ENCODE measurements at places on chromosomes 2 and 18.

- no peak for DNase-seq
Observed at GRCh38 chr2:49794396-49794795, 640.1 kb upstream of the FSHR start.

GRCh38 chr2:50443868-50444630 is 587.9 kb downstream of the NRXN1 start:
- DNase-seq: peak; percentile 19

DNA sequence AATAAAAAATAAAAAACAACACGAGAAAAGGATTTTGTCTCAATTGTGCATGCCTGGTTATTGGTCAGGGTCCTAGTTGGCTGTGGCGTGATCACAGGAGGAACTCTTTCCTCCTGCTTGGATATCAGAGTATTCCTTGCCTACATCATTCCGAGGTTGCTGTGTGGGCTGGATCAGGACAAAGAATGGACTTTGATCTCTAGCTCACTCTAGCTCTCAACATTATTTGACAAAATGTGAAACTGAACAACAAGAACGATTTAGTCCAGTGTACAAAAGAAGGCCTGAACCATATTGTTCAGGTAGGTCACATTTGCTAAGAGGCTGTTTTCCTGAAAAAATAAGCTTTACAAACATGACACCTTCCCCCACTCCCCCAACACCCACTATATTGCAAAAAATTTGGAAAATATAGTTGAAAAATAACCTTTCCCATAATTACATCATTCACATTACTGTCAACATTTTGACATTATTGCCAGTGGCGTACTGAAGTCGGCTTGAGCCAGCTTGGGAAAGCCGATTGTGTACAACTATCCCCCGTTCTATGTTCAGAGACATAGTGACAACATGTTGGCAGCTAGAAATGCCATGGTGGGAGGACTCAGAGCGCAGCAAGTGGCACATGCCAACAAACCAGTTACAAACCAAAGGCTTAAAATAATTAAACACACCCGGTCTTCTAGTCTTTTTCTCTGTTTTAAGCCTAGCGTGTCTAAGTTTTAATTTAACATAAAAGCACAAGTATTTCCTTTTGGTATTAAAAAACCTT is 179.0 kb downstream of the LPIN1 start:
- no peak for DNase-seq

DNA sequence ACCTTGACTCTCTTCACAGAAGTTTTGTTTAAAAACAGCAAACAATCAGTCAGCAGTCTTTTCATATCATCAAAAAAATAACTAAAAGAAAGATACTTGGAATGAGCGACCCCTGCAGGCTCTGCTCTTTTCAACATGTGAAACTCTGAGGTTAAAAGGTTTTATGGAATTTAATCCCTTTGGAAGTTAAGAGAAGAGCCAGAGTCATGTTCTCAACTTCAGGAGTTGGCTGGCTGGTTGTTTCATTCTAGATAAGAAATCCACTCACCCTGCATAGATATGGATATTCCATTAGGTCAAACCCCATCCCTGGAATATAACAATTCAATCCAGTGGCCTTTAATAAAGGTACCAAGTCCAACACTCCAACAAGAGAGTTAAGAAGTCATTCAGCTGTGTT is 115.6 kb upstream of the RMDN2 start:
- no peak for DNase-seq

- DNase-seq: no peak
Observed at GRCh38 chr2:101403745-101404144, 16.4 kb upstream of the CREG2 start.

DNA sequence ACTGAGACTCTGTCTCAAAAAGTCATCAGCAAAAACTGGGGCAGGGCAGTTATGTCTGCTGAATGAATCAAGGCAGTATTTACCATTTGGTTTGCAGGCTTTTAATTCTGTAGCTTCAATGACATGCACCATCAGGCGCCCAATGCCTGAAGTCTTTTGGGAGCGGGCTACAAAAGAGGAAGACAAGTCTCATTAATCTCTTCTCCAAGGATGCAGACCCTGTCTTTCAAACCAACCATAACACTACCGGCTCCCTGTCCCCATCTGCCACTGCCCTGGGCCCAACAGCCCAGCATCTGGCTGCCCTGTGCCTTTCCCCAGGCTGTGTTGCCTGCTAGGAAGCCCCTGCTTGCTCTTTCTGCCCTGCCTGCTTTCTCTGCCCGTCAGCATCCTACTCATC is 30.3 kb downstream of the FAM228A start:
- peak; percentile 18 for DNase-seq

- DNase-seq: no peak
Observed at GRCh38 chr2:35378791-35379190, 976.8 kb upstream of the CRIM1 start.

DNA sequence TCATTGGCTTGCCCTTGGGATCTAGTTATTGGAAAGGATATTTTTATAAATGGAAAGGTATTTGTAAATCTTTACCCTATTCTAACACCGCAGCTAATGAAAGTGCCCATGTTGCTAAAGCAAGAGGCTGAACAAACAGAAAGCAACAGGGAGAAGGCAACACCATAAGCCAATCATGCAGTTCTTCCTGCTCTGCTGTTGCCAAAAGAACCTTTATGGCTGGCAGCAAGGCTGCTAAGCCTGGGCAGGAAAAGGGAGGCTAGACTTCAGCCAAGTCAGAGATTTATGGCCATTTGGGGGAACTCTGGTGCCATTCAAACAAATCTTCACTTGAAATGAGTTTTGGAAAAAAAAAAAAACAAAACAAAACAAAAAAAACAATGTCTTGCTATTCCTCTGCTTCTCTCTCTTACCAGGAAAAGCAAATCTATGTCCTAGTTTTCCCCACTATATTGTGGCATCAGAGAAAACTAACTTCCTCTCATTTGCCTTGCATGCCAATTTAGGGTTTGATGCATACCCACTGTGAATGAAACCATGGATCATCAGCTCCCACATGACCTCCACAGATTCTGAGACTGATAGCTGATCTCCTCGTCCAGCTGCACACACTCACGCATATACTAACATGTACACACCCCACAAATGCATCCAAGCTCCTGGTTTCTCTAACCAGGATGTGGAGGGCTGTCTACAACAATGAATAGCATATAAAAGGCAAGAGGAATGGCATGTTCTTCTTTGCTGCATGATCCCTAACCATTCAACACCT is 179.3 kb downstream of the C1D start:
- no peak for DNase-seq

- no peak for DNase-seq
Observed at GRCh38 chr2:179995741-179996515, 11.2 kb downstream of the CWC22 start.

- DNase-seq: no peak
Observed at GRCh38 chr2:220985561-220985960, 586.5 kb downstream of the EPHA4 start.

- no peak for DNase-seq
Observed at GRCh38 chr2:39494784-39495251, 57.7 kb upstream of the MAP4K3 start.

DNA sequence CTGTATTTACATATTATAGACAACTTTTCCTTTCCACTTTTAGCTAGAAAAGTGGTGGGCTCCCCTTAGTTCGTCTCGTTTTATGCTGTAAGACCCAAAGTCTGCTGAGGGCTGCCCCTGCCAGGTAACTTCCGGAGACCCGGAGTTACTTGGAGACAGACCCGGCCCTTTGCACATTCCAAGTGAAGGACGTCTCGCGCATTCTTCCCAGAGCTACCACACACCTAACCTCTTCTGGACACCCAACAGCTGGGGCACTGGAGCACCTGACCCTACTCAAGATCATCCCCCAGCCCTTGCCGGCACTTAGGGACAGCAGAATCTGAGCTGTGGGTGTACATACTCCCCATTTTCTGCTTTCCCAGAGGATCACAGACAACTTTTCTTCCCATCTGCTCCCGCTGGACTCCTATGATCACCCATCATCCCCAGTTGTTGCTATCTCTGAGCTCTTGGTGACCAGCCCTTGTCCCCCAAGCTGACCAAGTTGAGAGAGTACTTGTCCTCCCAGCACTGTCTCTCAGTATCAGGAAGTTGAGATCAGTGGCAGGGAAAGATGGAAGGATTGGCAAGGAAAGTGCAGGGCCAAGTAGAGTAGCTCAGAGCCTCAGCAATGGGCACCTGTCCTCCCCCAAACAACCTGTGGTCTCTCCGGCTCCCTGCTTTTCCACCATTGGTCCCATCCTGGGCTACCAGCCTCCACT is 8.4 kb upstream of the SATB2 start:
- DNase-seq: no peak

GRCh38 chr2:166384774-166385173 is 9.0 kb upstream of the SCN9A start:
- DNase-seq: peak; percentile 26

- DNase-seq: no peak
Observed at GRCh38 chr2:28702415-28702861, 49.2 kb upstream of the PPP1CB start.

DNA sequence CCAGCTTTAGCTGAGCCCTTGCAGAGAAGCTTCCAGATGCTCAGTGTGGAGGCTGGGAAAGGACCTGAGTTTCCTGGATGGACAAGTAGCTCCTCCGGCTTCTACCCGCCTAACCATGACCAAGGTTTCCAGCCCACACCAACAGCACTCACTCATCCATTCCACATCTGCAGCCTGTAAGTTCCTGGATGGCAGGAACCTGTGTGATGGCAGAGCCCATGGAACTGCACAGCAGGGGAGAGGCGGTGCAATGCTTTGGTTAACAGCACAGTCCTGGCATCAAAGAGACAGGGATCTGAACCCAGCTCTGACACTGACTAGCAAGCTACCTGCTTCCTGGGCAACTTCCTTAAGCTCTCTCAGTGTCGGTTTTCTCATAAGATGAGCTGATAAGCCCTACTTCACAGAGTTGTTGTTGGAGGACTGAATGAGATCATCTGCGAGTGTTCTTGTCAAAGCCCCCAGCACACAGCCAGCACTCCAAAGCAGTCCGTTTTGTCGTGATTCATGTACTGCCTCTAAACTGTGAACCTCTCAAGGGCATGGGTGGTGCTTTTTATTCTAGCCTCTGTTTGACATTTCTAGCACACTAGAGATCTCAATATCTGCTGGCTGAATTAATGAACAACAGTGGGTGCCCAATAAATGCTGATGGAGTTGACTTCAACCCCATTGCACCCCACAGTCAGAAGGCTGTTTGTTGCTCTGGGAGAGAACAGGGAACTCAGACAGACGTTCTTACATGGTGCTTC is 41.6 kb upstream of the OTOF start:
- no peak for DNase-seq

DNA sequence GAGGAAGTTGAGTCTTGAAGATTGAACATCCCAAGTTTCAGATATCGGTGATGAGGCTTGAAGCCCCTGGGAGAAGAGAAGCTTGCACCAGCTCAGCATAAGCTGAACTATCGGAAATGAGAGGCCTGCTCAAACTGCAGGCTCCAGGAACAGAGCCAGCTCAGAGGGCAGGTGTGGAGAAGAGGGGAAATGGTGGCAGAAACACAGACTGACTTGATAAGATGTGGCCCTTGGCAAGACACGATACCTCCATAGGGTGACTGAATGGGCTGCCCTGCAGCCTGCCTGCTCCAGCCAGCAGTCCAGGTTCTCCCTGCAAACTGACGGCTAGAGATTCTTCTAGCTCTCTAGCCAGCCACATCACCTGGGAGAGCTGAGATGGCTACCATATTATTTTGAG is 86.6 kb downstream of the MYT1L start:
- no peak for DNase-seq

DNA sequence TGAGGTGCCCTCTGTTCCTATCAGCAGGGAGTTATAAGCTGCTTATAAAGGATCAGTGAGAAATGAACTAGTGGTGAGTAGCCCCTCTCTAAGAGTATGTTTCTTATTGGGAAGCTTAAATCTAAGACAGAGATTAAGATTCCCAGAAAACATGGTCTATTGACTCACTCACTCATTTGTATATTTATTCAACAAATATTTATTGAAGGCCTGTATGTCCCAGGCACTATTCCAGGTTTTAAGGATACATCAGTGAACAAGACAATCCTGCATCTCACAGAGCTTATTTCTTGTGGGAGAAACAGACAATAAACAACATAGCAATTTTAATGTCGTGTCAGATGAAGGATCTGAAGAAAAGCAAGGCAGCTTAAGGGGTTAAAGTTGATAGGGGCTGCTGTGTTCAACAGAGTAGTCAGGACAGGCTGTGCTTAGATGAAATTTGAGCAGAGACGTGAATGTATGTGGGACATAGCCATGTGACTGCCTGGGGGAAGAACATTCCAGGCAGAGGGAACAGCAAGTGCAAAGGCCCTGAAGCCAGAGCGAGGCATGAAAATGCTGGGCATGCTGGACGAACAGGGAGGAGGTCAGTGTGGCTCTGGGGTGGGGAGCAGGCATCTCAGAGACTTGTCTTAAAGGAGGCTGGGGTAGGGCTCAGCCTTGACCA is 14.8 kb upstream of the PSD4 start:
- peak; percentile 42 for DNase-seq

- DNase-seq: no peak
Observed at GRCh38 chr2:62458206-62458641, 47.8 kb downstream of the TMEM17 start.

- DNase-seq: no peak
Observed at GRCh38 chr2:215500466-215500865, 64.6 kb upstream of the FN1 start.

DNA sequence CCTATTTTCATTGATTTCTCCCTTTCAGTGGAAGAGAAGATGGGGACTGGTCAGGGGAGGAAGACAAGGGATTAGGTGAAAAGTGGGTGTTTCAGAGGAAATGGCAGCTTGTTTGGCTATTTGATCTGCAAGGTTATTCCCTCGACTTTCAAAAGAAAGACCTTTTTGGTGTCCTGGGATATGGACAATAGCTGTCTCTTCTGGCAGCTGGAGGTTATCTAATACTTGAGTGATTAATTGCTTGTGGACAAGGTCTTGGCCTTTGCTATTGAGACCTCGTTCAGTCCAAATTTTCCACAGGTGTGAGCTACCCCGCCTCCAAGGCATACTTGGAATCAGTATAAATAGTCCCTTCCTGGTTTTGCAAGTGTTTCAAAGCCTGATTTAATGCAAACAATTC is 33.3 kb upstream of the TRAPPC8 start:
- no peak for DNase-seq

GRCh38 chr2:16238001-16238761 is 297.8 kb downstream of the MYCN start:
- no peak for DNase-seq

- no peak for DNase-seq
Observed at GRCh38 chr2:52423111-52423510, 1344.5 kb upstream of the CHAC2 start.

DNA sequence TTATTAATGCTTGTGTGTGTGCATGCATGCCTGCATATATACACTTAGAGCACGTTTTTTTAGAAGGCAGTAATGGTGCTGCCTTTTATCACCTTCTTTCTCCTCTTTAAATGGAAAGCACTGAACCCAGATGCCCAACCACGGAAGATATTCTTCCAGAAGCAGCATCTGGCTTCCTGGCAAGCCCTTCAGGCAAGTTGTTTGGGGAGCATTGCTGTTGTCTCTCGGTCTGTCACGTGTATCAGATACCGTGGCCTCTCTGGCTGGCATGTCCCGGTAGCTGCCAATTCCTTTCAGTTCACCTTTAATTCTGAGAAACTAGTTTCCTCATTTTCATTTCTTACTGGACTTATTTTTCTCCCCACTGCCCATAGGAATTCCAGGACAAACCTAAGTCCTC is 587.8 kb downstream of the ARHGAP15 start:
- no peak for DNase-seq

GRCh38 chr2:54529935-54530334 is 73.8 kb downstream of the SPTBN1 start:
- no peak for DNase-seq
